Suprapubic skin (tissue), 4 donors: ENCODE measurements at places on chromosomes 6 and 20.

- no peak for DNase-seq
These were observed 44.2 kb downstream of the LIN28B start for GRCh38 chr6:105001063-105001462.

DNA sequence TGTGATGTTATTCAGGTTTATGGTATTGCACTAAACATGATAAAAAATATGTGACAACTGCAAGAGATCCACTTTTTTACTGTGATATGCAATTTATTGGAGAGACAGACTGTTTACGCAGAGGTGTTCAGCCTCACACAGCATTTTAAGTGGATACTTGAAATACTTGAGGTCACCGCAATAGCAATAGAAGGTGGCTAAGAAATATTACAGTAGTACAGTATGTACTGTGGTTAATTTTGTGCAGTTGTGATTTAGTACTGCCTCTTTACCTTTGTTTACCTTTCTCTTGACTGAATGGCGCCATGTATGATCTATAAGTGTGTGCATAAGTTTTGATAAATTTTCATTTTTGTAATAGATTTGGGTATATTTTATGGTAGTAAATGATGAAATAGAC, 17.4 kb downstream of the MACROD2 start:
- no peak for DNase-seq

DNA sequence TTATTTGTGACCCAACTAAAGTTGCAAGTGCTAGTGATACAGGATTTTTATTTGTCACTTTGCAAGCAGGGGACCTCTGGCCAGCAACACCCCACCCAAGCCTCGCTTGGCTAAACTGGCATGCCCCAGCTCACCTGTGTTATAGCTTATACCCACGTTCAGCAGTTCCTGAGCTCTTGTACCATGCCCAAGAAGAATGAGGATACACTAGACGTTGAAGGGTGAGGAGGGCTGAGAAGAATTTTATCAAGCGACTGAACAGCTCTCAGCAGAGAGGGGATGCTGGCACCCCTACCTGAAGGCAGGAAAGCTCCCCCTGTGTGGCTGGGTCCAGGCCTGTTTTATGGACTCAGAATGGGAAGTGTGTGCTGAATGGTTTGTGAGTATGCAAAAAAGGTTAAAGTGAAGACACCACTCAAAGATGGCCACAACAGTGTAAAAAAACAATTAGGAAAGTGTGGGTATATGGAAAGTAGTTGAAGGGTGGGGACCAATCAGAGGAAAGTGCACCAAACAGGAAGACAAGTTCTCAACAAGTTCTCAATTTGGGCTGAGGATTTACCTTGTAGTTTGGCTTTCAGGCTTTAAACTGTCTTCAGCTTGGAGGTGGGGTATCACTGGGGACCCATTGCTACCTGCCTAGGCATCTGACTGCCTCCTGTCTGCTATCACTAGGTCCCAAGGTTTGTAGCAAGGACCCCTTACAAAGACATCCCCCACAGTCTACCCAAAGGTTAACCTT, 15.0 kb downstream of the BTN2A1 start:
- no peak for DNase-seq

- DNase-seq, result no peak
These were observed 181.6 kb downstream of the CDH26 start for GRCh38 chr20:60139663-60140446.

DNA sequence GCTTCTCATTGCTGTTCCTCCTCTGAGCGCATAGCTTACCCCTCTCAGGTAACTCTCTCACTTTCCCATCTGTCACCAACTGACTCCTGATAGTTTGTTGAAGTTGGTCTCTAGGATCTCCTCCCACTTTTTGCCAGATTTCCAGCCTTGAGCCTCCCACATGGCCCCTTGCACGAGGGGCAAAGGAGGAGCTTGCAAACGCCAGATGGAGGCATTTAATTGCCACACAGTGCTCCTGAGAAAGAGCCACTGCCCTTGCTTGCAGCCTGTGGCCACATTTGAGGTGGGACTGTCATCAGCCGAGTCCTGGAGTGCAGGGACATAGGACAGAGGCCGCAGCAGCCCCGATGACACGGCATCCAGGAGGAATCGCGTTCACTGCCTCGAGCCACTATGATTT, 348.7 kb downstream of the SMOC2 start:
- no peak for DNase-seq

- no peak for DNase-seq
These were observed 3.5 kb downstream of the NUP153 start for GRCh38 chr6:17703256-17703694.

DNA sequence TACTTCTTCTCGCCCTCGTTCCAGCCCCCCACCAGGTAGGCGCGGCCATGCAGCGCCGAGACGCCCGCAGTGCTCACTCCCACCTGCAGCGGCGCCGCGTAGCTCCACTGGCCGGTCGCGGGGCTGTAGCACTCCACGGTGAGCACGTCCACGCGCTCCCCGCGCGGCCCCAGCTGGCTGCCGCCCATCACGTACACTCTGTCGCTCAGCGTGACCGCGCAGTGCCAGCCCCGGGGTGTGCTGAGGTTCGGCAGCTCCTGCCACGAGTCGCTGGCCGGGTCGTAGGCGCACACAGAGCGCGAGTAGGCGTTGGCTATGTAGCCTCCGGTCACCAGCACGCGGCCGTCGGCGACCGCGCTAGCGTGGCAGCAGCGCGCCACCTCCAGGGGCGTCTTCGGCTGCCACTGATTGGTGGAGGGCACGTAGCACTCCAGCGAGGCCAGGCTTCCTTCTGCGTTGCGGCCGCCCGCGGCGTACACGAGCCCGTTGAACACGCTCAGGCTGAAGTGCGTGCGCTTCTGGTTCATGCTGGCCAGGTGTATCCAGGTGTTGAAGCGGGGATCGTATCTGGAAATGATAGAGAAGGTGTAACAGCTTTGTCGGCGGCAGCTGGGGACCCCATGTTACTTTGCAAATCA, 13.7 kb downstream of the KLHL31 start:
- peak; percentile 78 for DNase-seq

GRCh38 chr6:159358562-159358961, 189.4 kb downstream of the FNDC1 start:
- DNase-seq, result no peak

DNA sequence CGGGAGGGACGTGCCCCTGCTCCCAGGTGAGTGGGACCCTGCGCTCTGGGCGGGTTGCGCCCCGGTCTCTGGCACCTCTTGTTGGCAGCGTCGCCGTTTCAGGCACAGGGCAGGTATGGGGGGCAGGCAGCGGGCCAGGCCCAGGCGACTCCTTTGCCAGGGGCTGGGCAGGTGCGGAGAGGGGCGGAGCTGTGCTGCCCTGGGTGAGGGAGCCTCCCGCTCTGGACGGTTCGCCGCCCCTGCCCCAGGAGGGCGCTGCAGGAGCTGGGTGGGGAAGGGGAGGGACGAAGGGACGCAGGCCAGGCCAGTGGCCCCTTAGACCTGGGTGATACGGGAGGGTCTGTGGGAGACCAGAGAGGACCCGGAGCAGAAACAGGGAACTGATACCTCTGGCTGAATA, 663.9 kb upstream of the DEFB115 start:
- no peak for DNase-seq

GRCh38 chr20:63344616-63345327, 16.4 kb downstream of the CHRNA4 start:
- no peak for DNase-seq

GRCh38 chr20:24754691-24755090, 194.4 kb upstream of the CST7 start:
- no peak for DNase-seq

- DNase-seq, result no peak
These were observed 5.1 kb downstream of the RREB1 start for GRCh38 chr6:7112741-7113313.

- DNase-seq, result no peak
These were observed 32.7 kb upstream of the MAP7 start for GRCh38 chr6:136582711-136583471.

DNA sequence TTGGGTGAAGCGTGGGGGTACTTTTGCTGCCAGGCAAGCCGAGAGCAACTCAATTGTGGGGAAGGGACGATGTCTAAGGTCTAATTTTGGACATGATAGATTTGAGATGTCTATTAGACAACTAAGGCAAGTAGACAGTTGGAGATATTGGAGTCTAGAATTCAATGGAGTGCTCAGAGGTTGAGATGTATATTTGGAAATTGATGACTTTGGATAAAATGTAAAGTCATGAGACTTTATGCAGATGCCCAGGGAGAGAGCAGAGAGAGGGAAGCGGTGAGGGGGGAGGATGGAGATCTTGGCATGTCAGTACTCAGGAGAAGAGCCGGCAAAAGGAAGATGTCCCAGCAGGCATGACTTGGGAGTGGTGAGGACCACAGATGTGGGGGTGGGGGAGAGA, 6.9 kb downstream of the MYLK2 start:
- DNase-seq, result no peak

DNA sequence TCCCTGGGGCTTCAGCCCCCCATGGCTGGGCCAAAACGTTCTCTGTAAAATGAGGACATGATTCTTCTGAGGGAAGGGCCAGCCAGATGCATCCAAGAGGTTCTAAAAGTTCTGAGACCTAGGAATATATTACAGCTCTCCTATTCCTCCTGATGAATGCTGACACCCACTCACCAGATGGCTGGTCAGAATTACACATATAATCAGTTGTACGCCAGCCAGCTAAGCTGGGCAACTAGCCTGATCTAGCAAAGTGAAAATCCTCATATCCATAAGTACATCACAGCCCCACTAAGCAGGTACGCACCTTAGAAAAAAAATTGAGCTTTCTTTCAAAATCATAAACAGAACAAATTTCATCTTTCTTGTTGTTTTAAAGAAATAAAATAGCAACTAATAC, 34.8 kb downstream of the C6orf118 start:
- DNase-seq, result no peak

DNA sequence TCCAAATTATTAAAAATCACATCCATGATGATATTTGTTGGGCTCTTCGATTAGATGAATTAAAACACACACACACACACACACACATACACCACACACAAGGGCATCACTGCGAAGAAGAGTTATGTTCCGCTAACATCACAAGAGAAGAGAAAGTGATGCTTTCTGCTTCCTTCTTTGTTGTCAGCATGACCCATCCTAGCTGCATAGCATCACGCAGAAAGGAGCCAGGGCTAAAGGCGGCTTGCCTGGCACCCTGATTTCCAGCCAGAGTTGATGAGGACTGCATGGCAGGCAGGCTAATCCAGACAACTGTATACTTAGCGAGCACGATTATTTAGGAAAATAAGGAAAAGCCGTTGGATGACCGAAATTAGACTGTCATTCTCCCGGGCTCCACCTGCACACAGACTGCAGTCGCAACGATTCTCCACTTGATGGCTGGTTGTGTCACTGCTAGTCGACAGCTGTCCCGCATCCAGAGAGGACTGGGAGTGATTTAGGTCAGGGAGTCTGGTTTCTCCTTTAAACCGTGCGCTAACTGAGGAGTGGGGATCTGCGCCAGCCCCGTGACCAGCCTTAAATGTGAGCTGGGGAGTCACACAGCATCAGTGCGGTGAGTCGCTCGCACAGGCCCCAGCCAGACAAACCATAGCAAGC, 70.6 kb upstream of the SOX4 start:
- no peak for DNase-seq

GRCh38 chr20:57275813-57276212, 9.4 kb upstream of the BMP7 start:
- DNase-seq, result no peak

GRCh38 chr20:48711696-48712464, 115.9 kb downstream of the PREX1 start:
- DNase-seq, result no peak

GRCh38 chr6:100088009-100088408, 94.0 kb upstream of the MCHR2 start:
- DNase-seq, result no peak

DNA sequence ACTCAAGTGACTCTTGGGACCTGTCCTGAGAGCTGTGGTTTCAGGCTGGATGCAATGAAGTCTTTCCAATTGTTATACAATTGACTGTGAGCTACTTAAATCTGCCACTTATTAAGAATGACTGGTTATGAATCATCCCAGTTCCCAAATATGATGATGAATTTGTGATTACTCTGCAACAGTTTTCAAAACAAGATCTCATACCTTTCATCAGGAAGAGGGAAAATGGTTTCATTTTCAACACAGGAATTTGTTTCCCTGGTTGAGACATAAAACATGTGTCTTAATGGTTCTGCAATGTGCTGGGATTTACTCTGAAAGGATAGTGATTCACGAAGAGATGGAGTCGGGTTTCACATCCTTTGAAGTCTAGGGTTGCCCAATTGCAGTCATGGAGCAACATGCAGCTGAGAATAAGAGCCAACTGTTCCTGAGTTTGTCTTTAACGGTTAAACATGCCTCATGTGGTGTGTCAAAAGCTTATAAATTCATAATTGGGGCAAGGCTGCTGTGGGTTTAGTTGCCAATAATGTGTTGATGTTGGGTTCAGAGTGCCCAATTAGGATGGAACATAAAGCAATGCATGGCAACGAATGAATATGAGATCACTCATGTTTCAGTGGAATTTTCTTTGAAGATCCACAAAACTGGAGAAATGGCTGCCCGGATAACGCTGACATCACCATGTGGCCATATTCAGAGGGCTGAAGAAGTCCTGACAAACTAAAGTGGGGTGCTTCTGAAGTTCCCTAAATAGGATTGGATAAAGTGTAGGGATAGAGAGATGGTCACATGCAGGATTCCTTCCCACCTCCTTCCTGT, 41.0 kb downstream of the CYP24A1 start:
- peak; percentile 84 for DNase-seq

DNA sequence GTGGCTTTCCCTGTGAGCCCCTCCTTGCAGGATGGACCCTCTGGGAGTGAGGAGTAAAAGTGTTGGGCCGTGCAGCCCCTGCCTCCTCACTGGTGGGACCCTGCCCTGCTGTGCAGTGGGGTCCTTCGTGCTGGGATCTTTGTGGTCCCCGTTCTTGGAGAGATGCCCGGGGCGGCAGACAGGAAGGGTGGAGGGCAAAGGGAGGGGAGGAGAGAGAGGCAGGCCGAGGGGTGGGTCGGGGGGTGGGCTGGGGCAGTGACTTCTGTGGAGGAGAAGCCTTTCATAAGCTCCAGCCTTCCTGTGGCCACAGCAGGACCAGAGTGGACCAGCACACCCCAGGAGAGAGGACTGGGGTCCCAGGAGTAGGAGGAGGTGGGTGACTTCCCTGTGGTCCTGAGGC, at the start of gene COL20A1:
Gene COL20A1, plus strand, starts transcription at position 283 of the 400 bp plus-strand sequence. CDS start 1,922 bp downstream, outside the sequence.
- DNase-seq, result no peak

GRCh38 chr20:40410028-40410427, 279.0 kb downstream of the MAFB start:
- DNase-seq, result no peak

- no peak for DNase-seq
These were observed 7.4 kb downstream of the STK35 start for GRCh38 chr20:2108987-2109386.

- no peak for DNase-seq
These were observed 280.5 kb downstream of the ADGRB3 start for GRCh38 chr6:68915586-68915985.

GRCh38 chr6:8079126-8079525, 14.9 kb upstream of the BLOC1S5 start:
- no peak for DNase-seq

DNA sequence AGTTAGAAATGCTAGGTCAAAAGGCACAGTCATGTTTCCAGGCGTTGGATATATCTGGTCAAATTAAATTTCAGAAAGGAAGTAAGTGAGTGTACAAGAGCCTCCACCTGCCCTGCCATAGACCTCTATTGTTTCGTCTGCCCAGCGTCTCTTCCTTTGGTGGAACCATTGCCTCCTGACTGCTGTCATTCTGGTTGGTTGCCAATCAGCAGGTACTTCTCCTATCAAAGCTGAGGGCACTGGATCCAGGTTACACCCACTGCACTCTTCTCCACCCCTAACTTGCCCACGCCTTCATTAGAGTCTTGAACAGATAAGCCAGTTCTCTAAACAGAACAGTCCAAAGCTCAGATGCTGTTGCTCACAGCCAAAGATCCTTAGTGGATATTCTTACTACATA, 2.6 kb upstream of the WFDC5 start:
- DNase-seq, result no peak

GRCh38 chr20:48701702-48702101, 126.1 kb downstream of the PREX1 start:
- no peak for DNase-seq
